ENCODE measurements at places on chromosomes 13 and 19.
A peak's percentile ranks its signal among the peaks of the same experiment; 100 is the strongest.

DNA sequence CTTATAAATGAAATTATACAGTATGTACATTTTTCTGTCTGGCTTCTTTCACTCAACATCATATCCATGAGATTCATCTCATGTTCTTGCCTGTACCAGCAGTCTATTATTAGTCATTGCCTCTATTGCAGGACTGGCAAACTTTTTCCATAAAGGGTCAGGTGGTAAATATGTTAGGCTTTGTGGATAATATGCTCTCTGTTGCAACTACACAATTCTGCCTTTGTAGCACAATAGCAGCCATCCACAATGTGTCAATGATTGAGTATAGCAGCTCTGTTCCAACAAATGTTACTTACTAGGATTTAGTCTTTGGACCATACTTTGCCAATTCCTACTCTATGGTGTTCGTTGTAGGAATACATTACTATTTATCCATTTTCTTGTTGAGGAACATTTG, 304.4 kb downstream of the DCT start:
- DNase-seq: no peak

DNA sequence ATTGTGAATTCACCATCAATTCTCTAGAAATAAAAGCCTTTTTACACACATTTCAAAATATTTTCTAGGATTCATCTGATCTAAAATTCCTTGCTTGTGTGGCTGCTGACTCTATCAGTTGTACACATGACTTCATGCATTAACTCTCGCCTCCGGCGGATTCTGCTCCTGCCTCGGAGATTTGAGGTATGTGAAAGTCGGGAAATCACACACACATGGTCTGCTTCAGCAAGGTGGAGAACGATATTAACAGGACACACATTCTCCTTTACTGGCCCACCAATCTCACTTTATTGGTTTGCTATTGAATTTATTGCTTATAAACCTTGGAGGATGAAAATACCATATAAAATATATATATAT, 855.7 kb downstream of the SLITRK5 start:
- no peak for DNase-seq

DNA sequence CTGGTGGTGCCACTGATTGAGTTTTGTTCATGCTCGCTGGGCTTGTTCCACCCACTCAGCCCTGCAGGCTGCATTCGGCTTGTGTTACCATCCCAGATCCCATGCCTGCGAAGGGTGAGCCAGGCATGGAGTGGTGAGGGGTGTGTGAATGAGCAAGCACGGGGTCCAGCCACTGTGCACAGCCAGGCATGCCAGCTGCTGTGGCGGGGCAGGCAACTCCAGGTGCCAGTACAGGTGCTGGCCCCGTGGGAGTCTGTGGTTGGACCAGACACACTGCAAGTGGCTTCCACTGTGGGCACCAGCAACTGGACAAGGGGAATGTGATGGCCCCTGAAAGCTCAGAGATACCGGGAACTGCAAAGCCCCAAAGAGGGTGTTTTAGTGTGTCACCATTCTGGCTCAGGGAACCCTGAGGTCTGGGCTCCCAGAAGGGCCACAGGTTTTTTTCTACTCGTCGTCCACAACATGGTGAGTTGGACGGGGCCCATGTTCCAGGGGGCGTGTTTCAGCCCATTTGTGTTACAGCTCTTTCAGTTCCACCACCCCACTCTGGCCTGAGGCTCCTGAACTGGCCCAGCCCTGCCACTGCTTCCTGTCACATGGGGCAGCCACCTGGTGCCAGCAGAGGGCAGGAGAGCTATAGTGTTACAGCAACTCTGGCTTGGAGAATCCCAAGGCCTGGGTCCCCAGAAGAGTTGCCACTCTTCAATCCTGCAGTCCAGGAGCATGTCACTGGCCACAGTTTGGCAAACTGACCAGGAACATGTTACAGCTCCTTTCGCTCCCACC, 217.0 kb upstream of the OBI1 start:
- no peak for DNase-seq

- DNase-seq: no peak
Observed at GRCh38 chr19:5828661-5829566, 10.6 kb downstream of the FUT6 start.

DNA sequence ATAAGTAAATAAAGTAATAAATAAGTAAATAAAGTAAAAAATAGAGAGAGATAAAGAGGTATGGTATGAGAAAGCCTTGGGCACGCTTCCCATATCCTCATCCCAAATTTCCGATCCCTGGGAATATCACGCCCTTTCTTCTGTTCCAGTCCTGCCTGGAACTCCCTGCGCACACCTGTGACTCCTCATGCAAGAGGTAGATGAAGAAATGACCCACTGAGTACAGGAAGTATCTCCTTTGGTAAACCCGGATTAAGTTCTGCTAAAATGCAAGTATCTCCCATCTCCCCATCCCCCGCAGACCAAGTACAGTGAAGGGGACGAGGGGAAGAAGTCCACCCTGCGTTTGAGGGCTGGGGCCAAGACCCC, 399 bp upstream of the ZNF136 start:
- DNase-seq: no peak

DNA sequence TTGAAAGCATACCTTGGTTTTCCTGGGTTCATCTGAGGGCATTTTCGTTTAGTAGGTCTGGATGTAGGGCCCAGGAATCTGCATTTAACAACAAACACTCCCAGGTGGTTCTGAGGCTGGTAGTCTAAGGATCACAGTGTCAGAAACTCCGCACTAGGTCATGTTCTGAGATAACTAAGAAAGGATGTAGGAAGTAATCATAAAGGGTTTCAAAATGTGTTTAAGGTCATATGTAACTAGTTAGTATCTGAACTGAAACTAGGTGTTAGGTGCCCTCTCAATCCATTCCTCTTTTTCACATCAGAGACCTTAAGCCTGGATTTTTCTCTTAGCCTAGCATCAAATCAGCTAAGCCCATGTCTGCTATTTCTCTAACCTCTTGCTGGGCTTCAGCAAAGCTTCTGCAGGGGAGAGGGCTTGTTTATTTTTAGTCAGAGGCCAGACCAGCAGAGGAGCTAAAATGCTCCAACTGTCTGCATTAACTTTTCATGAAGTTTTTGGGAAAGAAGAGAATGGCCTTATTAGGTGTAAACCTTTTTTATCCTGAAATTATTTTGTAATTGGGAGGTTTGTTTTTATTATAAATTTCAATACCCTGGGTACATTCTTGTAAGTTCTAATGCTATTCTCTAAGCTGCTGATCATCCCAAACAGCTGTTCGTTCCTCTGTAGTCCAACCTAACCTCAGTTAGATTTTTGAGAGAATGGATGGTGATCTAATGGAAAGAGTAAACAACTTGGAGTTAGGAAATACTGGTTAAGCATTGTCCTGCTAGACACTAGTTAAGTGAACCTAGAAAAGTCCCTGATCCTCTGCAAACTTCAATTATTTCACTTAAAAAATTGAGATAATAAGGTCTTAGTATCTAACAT, 262.8 kb upstream of the RFC3 start:
- DNase-seq: no peak

- no peak for DNase-seq
Observed at GRCh38 chr19:4447327-4448146, 10.1 kb downstream of the UBXN6 start.

- no peak for DNase-seq
Observed at GRCh38 chr13:73556128-73556527, 497.3 kb downstream of the KLF5 start.

DNA sequence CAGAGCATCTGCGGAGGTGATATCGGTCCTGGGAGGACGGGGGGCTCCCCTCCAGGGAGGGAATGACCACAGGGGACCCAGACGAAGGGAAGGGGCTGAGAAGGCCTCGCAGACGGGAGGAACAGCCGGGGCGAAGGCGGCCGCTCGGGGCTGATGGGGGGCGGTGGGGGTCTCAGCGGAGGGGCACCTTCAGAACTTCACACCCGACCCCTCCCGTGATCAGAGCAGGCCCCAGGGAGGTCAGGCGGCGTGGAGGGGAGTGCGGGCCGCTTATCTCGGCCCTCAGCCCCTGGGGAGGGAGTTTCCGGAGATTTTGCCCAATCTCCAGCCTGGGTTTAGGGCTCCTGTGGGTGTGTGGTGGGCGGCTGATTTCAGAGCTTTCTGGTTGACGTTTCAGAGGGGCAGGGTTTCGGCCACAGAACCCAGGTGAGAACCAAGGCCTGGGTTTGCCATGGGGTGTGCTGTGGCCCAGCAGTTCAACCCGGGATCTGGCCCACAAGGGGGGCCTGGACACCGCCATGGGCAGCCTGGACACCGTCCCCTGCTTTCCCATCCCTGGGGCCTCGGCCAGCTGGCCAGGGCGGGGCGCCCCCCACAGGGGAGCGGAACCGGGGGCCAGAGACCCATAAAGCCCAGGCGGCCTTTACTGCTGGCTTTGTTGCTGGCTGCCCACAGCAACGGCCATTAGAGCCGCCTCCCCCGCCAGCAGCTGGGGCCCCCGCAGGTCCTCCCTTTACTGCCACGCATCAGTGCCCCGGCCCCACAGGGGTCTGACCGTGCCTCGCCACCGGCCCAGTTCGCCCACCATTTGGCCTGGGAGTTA, 29.0 kb downstream of the ARID3A start:
- no peak for DNase-seq

DNA sequence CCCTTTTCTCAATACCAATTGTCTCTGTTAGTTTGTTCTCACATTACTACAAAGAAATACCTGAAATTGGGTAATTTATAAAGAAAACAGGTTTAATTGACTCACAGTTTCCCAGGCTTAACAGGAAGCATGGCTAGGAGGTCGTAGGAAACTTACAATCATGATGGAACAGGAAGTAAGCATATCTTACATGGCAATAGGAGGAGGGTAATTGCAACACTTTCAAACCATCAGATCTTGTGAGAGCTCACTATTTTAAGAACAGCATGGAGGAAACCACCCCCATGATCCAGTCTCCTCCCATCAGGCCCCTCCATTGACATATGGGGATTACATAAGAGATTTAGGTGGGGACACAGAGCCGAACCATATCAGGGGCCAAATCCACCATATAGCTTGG, 1210.1 kb upstream of the SPRY2 start:
- no peak for DNase-seq

DNA sequence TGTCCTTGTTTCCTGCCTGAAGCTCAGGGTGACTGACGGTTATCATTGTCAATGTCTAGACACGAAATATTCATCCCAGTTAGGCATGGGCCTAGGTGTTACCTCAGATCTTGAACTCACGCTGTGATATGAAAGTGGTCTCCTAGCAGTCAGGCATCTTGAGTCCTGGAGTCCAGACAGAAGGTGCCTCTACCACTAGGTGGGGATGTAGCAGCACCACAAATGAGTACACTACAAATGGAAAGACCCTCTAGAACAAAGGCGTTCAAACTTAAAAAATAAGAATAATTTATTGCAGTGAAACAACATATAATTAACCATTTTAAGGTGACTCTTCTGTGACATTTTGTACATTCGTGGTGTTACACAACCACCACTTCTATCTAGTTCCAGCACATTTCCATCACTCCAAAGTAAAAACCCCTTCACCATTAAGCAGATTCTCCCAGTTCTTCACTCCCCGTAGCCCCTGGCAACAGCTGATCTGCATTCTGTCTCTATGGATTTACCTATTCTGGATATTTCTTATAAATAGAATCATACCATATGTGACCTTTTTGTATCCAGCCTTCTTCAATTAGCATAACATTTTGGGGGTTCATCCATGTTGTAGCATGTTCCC, 11.9 kb upstream of the FRY start:
- peak; percentile 55 for DNase-seq

DNA sequence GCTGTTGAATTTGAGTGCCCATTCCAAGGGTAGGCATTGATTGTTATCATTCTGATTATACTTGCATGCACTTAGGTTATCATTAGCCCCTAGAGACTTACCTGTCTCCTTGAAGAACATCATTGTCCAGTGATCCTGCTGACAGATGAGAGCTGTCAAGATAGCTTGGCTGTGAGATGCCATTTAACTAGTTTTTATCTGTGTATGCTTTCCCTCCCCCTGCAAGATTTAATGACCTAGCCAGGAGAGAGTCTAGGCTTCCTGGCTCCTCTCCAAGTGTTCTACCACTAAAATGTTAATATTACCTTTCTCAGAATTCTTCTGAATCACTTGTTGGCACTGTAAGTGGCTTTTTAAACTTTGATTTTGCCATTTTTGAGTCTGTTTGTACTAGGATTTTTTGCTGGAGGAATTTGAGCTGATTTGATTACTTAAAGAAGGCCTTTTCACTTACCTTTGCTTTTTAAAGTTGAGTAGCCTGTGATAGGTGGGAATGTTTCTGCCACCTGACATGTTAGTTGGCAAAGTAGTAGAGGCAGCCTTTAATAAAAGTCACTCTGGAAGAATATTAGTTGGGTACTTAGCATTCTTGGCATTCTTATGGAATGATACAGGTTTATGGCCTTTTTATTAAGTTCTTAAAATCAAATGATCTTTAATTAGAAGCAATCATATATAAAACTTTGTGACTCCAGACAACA, 41.1 kb downstream of the ARHGAP35 start:
- DNase-seq: no peak

- peak; percentile 20 for DNase-seq
Observed at GRCh38 chr13:70108356-70109105, at the start of gene KLHL1. Gene KLHL1 (minus strand): TSS chr13:70108452. CDS start chr13:70107699, 753 bp downstream.

DNA sequence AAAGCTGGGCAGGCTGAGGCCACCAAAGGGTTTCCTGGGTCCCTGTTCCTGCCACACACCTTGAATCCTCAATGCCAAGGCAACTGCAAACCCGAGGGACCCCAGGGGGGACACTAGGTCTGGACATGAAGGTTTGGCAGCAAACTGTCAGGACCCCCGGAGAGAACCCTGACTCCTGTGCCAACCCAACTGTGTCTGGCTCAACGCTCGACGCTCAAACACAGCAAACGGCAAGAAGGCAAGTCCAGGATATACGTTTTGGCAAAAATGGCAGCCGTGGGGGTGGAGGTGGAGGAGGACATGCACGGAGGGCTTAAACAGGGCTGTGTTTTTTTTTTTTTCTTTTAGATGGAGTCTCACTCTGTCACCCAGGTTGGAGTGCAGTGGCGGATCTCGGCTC, 73.0 kb downstream of the GADD45B start:
- no peak for DNase-seq

DNA sequence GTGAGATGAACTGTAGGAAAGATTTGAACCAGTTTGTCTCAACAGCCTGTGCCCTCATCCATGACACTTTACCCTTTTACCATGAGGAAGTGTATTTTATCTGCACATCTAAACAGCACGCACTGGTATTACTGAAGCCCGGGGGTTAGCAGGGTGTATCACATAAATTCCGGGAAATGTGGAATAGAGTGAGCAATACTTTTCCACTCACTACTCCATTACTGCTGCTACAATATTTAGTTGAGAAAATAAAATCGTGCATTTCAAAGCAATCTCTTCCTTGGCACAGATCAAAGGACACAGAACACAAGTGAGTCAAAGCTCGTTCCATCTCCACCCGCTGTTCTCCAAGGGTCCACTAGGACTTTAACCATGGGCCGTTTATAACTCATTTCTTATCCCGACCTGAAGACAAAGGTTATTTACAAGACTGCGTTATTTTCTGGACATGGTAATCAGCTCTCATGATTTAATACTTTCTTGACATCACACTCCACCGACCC, 35.2 kb downstream of the STK24 start:
- DNase-seq: no peak

- DNase-seq: no peak
Observed at GRCh38 chr19:43644181-43644580, 4.5 kb upstream of the CADM4 start.

- DNase-seq: no peak
Observed at GRCh38 chr19:10003271-10003670, 7.0 kb downstream of the COL5A3 start.

- no peak for DNase-seq
Observed at GRCh38 chr19:3982701-3983541, 2.3 kb downstream of the EEF2 start.

GRCh38 chr19:876780-877314, 16.1 kb downstream of the MED16 start:
- no peak for DNase-seq

Data from caudate nucleus (tissue), 63 donors.